MV-4-11 (cell line): ENCODE measurements at places on chromosomes 5 and 9.

DNA sequence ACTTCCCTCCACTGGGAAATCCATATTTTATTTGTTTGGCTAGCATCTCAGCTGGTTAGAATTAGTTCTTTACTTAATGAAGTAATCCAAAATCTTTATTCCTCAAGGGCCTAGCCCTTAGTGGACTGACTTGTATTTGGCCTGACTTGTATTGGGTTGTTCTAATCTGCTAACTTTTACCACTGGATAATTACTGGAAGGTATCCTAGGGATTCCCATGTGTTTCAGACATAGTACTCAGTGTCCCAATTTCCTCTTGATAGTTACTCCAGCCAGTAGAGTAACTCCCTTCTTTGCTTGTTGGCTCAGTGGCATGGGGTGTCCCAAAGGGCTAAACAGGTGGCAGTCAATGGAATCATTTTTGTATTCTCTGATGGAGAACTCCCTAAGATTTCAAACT lies 156.0 kb downstream of the DCP2 start:
- no peak for DNase-seq

- DNase-seq: no peak
Observed at GRCh38 chr9:38356851-38357250, 35.7 kb upstream of the ALDH1B1 start.

GRCh38 chr9:137316012-137316981 lies 14.2 kb upstream of the NRARP start:
- DNase-seq: peak; percentile 3

GRCh38 chr9:34556949-34557348 lies 32.6 kb downstream of the CNTFR start:
- no peak for DNase-seq

GRCh38 chr9:26261503-26262330 lies 583.5 kb upstream of the TUSC1 start:
- no peak for DNase-seq

GRCh38 chr9:131100445-131100844 lies 4.1 kb downstream of the AIF1L start:
- no peak for DNase-seq

- peak; percentile 27 for DNase-seq
Observed at GRCh38 chr5:160293901-160294561, 18.3 kb downstream of the CCNJL start.

- no peak for DNase-seq
Observed at GRCh38 chr5:171673328-171673727, 112.3 kb upstream of the SMIM23 start.

DNA sequence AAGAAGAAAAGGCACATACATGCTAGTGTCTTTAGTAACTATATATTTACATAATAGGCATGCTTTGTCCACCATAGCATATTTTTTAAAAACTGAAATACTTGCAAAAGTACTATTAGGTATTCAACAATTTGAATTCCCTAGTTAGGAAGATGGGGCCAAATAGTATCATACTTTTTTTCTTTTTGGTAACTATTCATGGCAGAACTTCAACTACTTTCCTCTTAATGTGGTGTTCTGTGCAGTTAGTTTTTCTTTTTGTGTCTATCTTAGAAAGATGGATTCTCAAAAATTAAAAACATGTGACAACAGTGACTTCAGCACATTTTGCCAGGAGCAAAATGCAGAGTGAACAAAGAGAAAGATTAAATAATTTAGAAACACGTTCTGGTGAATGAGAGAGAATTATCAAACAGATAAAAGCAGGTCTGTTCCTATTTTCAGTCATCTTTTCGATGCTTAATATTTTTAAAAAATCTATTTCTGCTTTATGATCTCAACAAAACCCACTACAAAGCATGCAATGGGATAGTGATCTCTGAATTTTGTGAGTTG lies 341.1 kb downstream of the ARL15 start:
- DNase-seq: no peak
